ENCODE measurements at places on chromosomes 7 and 10.

DNA sequence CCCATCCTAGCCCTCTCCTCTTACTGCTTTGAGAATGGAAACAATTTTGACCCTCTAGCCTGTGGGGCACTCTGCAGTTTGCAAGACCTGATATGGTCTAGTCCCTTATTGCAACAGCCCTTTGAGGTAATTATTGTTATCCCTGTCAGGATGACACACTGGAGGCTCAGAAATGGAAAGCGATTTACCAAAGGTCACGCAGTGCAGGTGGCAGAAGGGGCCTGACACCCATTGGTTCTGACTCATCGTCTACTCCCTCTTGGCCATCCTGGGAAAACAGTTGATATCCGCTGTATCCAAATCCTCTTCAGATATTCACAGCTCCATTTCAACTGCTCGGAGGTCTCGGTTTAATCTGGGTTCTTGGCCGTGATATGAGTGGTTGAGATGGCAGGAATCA, 44.7 kb upstream of the AQP1 start:
- no peak for DNase-seq

- DNase-seq = no peak
Observed at GRCh38 chr10:77763453-77764430, 126.1 kb upstream of the KCNMA1 start.

DNA sequence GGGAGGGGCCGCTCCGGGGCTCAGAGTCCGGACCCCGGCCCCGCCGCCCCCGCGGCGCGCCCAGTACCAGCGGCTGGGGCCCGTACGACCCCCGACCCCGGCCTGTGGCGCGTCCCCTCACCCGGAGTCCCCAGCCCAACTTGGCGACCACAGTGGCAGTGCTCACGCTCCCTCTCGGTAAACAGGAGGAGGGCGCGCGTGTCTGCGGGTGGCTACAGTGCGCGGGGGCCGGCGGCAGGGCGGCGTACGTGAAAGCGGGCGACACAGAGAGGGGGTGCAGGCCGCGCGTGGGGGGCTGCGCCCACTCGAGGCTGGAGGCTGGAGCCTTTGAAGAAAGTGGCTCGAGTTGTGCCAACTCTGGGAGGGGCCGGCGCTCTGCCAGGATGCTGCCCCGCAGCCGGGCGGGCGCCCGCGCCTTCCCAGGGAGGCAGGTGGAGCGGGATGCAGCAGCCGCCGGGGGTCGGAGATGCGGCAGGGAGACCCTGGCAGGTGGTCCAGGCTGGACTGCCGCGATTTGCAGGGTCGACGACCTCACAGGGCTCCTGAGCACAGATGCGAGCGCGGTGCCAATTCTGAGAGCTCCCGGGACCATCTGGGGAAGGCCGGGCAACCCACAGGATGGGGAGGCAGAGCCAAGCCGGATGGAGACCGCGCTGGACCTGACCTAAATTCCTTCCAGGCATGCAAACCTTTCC, 655 bp downstream of the PTPRE start:
- DNase-seq = no peak

GRCh38 chr7:139494835-139495579, 11.5 kb upstream of the KLRG2 start:
- DNase-seq = no peak

- DNase-seq = no peak
Observed at GRCh38 chr10:49207936-49208487, 19.8 kb upstream of the TMEM273 start.

- DNase-seq = no peak
Observed at GRCh38 chr10:14623931-14624330, 150.8 kb downstream of the FAM107B start.

DNA sequence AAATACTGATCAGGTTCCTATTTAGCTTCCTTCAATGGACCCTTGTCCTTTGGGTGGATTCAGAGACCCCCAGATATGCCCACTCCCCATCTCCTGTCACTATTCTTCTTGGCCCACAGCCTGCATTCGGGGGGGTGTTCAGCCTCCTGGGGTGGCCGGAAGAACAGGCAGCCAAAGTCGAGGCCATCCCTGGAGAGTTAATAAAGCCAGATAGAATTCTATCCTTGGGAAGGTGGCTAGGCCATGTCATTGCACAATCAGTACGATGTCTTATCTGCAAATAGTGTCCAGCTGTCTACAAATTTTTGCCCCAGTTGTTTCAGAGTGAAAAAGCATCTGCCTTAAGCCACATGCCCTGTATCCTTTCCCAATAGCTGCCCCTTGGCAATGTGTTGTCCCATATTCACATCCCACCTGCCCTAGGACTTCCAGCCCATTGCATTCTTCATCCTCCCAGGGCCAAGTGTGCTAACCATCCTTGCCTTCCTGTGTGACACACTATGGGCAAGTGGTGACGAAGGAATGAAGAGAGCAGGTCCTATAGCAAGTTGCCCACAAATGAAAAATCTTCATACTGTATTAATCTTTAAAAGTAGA, 9.9 kb upstream of the FAM107B start:
- no peak for DNase-seq

DNA sequence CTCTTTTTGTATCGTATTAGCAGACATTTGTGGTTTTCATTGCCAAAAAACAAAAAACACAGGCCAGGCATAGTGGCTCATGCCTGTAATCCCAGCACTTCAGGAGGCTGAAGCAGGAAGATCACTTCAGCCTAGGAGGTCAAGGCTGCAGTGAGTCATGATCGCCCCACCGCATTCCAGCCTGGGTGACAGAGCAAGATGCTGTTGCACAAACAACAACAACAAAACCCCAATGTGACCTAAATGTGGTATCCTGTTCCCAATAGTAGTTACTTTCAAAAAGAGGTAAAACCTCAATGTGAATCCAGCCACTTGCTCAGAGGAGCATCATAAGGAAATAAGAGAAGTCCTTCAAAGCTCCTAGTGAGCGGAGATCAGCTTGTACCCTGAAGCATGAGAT, 45.8 kb upstream of the SKAP2 start:
- DNase-seq = no peak

- DNase-seq = no peak
Observed at GRCh38 chr10:17785276-17785930, 23.7 kb upstream of the MRC1 start.

DNA sequence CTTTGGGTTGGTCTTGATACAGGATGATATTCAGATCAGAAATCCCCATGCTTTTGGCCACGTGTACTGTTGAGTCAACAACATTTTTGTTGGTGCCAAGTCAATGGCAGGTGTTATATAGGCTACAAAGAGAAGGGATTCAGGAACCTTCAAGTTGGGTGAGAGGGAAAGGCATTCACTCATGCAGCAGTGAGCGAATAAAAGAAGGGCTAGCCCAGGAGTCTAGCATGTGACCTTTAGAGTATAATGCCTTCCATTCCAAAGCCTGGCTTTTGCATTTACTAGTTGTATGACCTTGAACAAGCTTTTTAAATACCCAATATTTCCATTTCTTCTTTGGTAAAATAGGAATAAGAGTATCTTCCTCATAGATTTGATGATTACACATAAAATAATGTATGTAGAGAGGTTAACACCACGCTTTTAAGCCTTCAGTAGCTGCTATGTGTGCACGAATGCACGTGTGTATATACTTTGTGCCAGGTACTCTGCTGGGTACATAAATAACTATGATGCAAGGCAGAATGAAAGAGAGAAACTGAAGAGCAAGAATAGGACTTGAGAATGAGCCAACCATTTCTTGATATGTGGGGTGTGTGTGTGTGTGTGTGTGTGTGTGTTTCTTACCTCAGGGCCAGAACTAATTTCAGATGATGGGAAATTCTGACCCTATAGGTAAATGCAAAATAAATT, 163.6 kb downstream of the PDE1C start:
- no peak for DNase-seq

Data from esophagus squamous epithelium (tissue), 5 donors.